ENCODE measurements at places on chromosomes 11 and 22.

- no peak for DNase-seq
Measured at GRCh38 chr22:32623943-32624342, 149.3 kb downstream of the FBXO7 start.

GRCh38 chr11:69425444-69425843 is 56.0 kb upstream of the LINC01488 start:
- no peak for DNase-seq

DNA sequence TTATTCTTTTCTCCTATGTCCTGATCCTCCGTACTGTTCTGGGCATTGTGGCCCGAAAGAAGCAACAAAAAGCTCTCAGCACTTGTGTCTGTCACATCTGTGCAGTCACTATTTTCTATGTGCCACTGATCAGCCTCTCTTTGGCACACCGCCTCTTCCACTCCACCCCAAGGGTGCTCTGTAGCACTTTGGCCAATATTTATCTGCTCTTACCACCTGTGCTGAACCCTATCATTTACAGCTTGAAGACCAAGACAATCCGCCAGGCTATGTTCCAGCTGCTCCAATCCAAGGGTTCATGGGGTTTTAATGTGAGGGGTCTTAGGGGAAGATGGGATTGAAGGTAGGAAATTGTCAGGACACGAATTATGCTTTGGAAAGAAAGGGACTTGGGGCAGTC is 843 bp downstream of the OR51T1 start:
- no peak for DNase-seq

DNA sequence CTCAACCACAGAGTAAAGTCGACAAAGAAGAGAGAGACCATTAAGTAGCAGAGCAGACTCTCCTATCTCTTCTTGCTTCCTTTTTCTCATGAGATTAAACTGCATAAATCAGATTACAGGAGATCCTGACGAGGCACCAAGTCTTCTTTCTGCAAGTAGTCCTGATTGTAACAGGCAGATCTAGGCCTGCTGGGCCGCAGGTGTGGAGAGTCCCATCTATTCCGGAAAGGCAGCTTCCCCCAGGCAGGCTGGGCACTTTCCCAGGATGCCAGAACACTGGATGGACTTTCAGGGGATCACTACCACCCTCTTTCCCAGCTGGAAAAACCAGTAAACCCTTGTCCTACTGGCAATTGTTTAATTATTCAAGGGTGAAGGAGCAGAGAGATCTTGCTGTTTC is 173.0 kb upstream of the CADM1 start:
- DNase-seq: no peak

DNA sequence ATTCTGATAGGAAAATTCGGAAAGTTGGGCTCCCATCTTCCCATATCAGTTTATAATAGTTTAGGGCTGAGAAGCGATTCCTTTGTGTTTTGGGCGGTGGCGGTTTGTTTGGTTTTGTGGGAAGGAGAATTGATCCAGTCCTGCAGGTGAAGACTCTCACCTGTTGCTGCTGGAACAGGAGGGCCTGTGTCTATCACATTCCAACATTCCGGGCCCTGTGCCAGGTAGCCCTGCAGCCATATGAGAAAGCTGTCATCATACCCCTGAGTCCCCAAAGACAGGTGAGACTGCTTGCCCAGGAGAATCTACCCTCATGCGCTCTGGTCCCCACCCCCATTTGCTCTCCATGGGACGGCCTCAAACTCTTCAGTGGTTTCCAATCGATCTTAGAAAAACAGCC is 62.1 kb downstream of the TRAF6 start:
- DNase-seq: no peak

- no peak for DNase-seq
Measured at GRCh38 chr11:64132191-64132771, 33.6 kb downstream of the MACROD1 start.

- no peak for DNase-seq
Measured at GRCh38 chr11:19547044-19547443, 165.6 kb upstream of the NAV2 start.

DNA sequence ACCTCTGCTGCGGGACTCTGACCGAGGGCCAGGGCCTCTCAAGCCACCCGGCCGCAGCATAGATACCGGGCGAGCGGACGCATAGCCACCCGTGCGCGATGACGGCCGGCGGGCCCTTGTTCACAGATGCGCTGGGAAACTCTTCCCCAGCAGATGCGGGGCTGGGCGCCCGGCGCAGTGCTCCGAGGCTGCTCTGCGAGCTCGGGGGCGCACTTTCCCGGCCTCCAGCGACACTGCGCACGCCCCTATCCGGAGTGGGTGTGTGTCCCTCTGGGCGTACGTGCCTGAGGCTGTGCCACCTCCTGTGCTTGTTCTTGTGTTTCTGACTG is 104.7 kb upstream of the E2F8 start:
- no peak for DNase-seq

DNA sequence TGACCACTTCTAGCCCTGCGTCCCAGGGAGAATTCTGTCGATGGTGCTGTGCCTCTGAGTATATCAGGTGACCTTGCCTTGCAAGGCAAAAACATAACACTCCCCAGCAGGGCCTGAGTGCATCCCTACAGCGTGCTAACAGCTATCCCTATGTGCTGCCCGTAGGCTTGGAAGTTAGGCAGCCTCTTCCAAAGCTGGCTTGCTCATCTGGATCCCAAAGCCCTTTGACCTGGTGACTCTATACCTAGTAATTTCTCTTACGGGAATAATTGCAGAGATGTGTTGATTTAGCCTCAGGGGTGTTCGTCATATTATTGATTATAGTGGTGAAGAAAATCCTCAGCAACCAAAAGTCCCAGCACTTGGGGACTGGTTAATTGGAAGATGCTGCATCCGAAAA is 32.6 kb upstream of the CRYBB3 start:
- DNase-seq: no peak

DNA sequence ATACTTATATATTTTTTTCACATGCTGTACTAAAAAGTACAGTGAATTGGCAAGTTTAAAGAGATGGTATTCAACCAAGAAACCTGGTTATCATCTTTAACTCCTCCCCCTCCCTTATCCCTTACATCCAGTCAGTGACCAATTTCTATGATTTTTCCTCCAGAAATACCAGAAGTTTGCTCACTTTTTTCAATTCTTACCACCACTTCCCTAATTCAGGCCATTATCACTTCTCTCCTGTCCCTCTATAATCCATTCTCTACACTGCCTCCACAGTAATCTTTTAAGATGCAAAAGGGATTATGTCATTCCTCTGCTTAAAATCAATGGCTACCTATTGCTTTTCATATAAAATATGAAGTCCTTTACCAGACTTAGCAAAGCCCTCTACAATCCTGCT is 62.8 kb downstream of the CEP57 start:
- peak; percentile 17 for DNase-seq

GRCh38 chr11:46290598-46291309 is 13.3 kb downstream of the CREB3L1 start:
- no peak for DNase-seq

DNA sequence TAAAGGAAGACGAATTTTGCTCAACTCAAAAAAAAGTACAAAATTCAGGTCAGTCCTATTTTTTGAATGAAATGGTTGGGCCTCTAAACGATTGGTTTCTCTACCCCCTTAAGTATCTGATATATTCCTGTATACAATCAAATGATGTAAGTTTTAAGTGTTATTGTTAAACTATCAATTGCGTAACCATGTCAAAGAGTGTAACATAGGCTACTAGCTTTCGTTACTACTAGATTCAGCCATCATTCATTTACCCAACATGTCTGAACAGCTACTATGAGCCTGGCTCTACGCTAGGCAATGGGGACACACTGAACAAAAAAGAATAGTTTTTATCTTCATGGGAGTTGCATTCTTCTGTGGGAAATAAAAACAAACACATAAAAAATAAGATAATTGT is 3.3 kb downstream of the RAB6A start:
- no peak for DNase-seq

- DNase-seq: no peak
Measured at GRCh38 chr11:12359761-12360160, 17.6 kb upstream of the PARVA start.

DNA sequence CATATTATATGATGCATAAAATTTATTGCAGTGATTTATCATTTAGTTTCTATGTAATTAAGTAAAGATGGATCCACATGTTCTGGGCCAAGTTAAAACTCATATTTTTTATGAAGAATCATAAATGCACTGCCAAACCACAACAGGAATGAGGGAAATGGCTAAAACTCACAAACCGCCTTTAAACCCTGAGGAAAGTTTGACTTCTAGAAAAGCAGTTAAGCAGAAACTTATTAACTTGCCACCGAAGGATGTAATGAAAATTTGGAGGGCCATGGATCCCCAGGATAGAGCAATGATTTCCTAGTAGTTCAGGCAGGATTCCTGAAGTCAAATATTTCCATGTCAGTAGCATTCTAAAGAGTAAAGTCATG is 218.3 kb upstream of the CTSC start:
- DNase-seq: no peak

DNA sequence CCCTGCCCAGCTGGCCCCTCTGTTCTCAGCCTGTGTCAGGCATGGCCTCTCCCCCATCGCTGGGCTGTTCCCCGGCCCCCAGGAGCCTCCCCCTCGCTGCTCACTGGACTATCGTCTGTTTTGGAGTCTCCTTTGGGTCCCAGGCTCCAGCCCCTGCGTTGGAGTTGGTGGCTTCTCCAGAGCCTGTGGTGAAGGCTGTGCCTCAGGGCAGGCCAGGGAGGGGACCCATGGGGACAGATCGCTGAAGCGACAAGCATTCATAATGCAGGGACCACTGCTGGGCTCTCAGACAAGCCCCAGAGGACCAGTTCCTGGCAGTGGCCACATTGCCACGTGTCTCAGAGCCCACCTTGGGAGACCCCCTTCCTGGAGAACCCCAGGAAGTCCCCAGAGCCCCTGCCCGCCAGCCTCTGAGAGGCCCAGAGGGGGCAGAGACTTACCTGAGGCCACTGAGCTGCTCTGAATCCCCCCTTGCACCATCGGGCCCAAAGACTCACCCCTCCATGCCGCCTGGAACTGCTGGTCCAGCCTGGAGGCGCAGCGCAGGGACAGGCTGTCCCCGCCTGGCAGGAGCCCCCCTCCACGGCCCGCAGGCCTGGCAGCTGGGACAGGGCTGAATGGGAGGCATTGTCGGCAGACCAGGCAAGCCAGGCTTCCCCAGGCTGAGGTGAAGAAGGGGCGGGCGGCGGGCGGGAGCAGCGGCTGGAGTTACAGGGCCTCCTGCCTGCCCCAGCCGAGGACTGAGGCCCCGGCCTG is at the start of gene CHADL:
TSS of gene CHADL (minus strand) at position 555 of the 756 bp plus-strand sequence. CDS start at position 505, 50 bp downstream.
- DNase-seq: no peak

DNA sequence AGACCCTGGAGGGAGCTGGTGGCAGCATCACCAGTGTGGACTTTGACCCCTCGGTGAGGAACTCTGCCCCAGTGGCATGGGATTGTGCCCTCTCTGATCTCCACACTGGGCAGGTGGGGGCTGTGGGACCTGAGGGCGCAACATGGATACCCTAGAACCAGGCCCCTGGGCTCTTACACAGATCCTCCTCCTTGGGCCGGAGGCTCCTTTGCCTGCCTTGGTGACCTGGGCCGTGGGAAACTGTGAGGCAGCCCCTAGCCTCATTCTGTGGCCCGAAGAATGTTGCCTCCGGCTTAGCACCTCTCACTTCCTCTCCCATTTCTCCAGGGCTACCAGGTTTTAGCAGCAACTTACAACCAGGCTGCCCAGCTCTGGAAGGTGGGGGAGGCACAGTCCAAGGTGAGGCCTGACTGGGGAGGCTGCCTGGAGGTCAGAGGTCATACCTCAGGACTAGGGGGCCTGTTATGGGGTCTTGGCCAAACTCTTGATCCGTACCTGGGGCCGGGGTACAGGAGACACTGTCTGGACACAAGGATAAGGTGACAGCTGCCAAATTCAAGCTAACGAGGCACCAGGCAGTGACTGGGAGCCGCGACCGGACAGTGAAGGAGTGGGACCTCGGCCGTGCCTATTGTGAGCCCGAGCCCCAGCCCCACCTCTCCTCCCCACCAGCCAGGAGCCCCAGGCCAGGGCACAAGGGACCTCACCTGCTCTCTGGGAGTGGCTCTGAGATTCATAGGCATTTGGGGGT is 12.2 kb downstream of the ATG16L2 start:
- no peak for DNase-seq

DNA sequence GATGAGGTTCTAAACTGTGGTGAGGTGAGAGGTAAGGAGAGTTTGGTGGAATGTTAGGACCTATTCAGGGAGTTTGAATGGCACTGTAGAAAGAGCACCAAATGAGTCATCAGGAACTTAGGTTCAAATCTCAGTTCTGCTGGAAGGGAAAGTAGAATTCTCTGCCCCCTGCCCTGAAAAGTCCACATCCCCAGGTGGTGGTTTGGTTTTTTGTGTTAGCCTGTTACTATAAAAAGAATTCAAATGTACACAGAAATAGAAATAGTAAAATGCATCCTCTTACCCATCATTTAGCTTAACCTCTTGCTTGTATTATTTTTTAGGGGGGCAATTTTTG is 20.2 kb downstream of the PPFIBP2 start:
- no peak for DNase-seq

GRCh38 chr11:32164836-32165235 is 74.0 kb downstream of the RCN1 start:
- DNase-seq: no peak

DNA sequence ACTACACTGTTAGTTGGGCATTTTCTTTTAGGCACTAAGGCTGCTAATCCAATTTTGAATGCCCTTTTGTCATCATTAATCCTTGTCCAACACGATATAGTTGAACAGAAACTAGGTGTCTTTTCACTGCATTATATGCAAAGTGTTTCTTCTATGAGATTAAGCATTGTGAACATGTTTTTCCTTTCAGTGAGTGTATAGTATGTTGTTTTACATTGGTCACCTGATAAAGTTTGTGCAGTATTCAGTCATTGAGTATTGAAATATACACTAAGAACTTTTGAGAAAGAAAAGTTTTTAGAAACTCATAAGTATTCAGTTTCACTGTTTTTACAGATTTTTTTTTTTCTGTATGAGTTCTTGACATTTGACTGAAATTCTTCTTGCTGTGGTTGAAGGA is 59.0 kb downstream of the ZC3H12C start:
- DNase-seq: no peak

DNA sequence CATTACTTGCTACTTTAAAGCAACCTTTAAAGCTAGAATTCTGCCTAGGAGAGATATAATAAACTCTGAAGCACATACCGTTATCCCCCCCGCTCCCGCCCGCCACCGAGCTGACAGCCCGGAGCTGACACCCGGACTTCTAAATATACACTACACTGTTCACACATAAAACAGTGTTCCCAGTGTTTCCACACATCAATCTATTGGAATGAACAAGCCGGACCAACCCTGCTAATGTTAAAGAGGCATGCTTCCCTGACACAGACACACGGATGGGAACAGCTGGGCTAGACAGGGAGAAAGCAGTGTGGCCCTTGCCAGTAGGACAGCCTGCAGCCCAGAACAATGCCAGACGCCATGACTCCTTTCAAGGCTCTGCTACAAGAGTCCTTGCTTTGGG is 108.4 kb upstream of the CSNK2A3 start:
- no peak for DNase-seq

- DNase-seq: no peak
Measured at GRCh38 chr11:33615751-33616150, 84.9 kb downstream of the C11orf91 start.

GRCh38 chr22:36160499-36160942 is at the start of gene APOL3:
APOL3 (minus strand) TSS chr22:36160755; CDS start chr22:36149055, 11,700 bp downstream.
- no peak for DNase-seq

GRCh38 chr11:58919561-58919960 is 19.7 kb upstream of the GLYATL1 start:
- no peak for DNase-seq
